ENCODE measurements at places on chromosomes 13 and 19.

DNA sequence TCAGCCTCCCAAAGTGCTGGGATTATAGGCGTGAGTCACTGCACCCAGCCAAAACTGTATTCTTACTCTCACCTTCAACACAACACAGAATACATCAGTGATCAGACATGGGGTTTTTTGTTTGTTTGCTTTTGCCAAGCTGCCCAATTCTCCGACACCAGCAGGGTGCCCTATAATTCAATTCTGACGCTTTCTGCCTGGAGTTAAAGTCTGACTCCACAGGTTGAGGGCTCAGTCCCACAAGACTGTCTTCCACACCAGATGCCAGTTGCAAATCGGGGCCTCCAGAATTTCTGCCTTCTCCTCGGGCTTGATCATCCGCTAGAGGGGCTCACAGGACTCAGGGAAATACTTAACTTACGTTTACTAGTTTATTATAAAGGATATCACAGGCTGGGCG, 22.1 kb downstream of the FBN3 start:
- DNase-seq = no peak

DNA sequence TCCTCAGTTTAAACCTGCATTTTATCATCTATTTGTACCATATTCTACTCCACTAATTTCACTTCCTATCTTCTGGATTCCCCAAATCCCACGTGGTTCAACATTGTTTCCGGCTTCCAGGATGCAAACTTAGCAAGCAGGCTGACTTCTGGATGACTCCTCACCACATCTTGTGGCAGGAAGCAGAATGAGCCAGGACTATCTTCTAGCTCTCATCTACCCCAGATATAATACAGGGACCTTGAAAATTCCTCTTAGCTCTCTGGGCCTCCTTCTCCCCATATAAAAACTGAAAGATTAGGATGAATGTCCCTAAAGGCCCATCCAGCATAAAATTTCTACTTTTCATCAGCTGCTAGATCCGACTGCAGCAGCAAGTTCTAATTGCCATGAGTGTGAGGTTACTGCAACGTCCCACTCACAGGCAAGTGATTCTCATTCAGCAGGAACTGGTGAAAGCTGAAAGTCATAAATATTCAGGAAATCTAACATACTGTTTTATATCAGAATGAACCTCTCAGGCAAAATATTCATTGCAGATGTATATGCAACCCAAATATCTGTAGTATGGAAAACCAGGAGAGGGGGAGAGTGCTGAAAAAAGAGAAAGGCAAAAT, 93.4 kb downstream of the KCTD12 start:
- no peak for DNase-seq

DNA sequence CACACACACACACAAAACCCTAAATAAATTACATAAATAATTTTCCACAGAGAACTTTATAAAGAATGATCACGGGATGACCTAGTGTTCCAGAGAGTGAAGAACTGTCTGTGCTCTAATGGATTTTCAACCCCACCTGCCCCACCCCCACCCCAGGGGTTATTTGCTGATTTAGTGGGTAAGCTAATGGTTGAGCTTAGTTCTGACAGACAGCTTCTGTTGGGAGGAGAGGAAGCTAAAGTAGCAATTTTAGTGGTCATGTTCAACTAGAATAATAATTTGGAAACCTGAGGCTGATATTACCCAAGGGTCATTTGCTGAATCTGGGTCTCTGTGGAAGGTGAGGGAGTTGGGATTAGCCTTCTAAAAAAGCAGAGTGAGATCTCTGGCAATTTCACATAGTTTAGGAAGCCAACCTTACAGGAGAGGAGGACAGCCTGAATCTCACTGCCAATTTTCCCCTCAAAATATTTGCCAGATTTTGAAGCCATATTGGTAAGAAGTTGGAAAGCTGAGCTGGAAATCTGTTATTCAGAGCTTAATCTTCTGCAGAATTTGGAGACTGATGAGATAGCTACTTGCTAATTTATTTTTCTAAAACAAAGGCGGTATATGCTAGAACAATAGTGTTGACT, 68.7 kb downstream of the POSTN start:
- no peak for DNase-seq

DNA sequence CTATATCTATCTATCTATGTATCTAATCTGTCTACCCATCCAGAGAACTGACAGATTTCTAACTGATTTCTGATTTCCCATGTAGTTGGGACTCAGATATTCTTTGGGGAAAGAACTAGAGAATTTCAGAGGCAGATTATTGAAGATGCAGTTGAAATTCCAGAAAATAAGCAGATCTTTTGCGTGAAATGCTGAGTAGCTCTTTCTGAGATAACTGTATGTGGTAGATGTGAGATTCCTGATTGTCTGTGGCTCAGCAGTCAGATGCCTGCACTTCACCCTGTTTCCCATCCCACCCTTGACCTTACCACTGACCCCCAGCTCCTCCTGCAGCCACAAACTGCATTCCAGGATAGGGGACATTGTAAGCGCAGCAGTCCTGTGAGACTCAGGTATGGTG, 61.5 kb downstream of the DGKH start:
- DNase-seq = no peak

GRCh38 chr13:44068737-44069136, 189.0 kb downstream of the LACC1 start:
- no peak for DNase-seq

- DNase-seq = no peak
Observed at GRCh38 chr13:107678075-107678689, 537.2 kb downstream of the LIG4 start.

DNA sequence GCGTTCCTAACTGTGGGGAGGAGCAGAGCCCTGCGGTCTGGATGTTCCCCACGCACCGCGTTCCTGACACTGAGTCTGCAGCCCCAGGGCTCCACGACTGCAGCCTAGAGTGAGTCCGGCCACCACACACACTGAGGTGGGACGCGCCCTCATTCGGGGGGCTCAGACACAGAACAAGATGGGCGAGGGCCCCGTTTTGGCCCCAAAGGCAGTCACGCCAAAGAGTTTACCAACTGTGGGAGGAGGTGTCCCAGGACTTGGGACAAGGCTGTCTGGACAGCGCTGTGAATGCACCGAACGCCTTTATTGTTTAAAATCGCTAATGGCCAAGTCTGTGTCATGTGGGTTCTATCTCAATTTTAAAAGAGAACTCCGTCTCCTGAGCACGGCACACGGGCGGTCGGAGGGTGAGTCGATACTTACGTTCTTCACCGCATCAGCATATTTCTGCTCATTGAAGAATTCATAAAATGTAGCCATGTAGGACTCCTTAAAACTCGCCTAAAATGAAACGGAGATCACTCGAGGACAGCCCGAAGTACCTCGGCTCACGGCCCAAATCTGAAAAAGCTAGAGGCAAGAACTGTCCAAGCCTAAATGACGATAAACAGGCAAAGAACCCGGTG, 35.2 kb upstream of the C13orf46 start:
- no peak for DNase-seq

GRCh38 chr19:7923295-7924191, 2.4 kb downstream of the CTXN1 start:
- no peak for DNase-seq

DNA sequence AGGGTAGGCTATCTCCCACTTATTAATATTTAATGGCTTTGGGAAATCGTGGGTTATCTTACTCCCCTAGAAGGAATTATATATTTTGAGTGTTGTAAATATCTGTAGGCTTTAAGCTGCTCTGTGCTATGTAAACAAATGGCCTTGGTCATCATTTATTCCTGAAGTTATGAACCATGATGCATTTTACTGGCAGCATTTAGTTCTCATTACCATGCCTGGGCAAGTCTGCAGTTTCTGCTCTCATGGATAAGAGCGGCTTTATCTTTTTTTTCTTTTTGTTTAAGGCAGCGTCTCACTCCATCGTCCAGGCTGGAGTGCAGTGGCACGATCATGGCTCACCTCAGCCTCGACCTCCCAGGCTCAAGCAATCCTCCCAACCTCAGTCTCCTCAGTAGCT, 156.1 kb downstream of the IRS2 start:
- no peak for DNase-seq

GRCh38 chr19:35169221-35169995, 14.9 kb downstream of the FXYD5 start:
- DNase-seq = no peak

GRCh38 chr19:41364524-41365391, 809 bp upstream of the B9D2 start:
- DNase-seq = no peak

Measured in activated CD4-positive, alpha-beta T cell treated with anti-CD3 and anti-CD28 coated beads, Interleukin-2, amount 10 ng/mL, durations not matched to agents 24 days and 14 days (primary cell).